ENCODE measurements at places on chromosomes 13 and 19.
A peak's percentile ranks its signal among the peaks of the same experiment; 100 is the strongest.

- no peak for DNase-seq
Measured at GRCh38 chr13:45823583-45823982, 28.0 kb downstream of the SIAH3 start.

- no peak for DNase-seq
Measured at GRCh38 chr13:78845656-78846365, 186.9 kb upstream of the OBI1 start.

GRCh38 chr13:79406597-79406908, 498 bp upstream of the RBM26 start:
- DNase-seq: no peak

DNA sequence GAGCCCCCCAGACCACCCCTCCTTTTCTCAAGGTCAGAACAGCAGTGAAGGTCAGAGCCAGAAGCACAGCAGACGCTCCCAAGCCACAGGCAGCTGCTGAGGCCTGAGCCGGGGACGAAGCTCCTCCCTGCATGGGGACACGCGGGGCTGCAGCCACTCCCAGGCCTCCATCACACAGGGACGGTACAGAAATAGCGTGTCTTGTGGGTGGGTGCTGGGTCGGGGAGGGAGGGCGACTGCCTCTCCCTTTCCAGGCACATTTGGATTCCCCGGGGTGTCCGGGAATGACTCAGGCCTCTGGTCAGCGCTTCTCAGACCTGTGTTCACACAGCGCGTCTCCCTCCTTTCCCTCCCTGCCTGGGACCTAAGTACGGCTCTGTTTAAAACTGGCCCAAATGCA, 33.2 kb downstream of the RASA3 start:
- DNase-seq: no peak

DNA sequence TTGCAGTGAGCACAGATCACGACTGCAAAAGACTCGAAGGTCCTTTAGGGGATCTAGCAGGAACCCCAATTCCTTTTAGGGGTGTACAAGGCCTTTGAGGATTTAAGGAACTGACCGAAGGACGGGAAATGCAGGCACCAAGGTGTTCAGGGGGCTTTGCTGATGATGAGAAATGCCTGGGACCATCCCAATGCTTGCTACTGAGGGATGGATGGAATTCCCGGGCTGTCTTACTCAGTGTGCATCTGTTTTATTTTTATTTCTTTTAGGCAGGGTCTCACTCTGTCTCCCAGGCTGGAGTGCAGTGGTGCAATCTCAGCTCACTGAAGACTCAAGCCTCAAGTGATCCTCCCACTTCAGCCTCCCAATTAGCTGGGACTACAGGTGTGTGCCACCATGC, 11.3 kb downstream of the PRR22 start:
- DNase-seq: no peak

- no peak for DNase-seq
Measured at GRCh38 chr19:49770529-49770928, 3.7 kb downstream of the AP2A1 start.

- no peak for DNase-seq
Measured at GRCh38 chr19:55667006-55667381, 8.0 kb upstream of the EPN1 start.

GRCh38 chr19:38917921-38918491, 6.0 kb upstream of the CCER2 start:
- no peak for DNase-seq

DNA sequence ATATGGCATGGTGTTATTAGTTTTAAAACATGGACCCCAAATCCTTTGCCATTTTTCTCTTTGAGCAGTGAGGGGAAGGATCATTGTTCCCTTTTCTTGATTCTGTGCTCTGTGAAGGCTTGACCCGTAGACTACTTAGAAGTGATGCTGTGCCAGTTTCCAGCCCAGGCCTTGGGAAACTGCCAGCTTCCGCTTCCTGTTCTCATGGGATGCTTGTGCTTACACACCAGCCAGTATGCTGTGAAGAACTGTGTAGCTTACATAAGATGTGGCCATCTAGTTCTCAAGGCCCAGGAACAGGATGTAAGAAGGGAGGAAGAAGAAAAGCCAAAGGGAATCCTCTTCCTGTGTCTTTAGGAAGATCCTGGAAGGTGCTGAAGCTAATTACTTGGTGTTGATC, 180.9 kb downstream of the PCCA start:
- peak; percentile 12 for DNase-seq

GRCh38 chr13:46168341-46168740, 13.6 kb downstream of the LCP1 start:
- no peak for DNase-seq

DNA sequence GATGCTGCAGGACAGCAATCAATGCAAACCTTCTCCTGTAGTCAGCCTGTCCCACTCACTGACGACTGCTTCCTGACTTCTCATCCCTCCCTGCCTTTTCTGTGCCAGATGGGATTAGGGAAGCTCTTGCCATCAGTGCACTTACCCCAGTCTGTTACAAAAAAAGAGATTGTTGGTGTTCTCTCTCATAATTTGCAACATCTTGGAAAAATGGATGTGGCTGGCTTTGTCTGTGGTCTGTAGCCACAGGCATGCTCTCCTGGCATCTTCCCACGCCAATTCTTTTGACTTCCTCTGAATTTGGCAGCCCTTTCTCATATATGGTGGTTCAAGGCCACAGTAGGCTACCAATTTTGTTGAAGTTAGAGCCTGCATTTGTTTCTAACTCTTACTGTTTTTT, 11.6 kb upstream of the HTR2A start:
- no peak for DNase-seq

DNA sequence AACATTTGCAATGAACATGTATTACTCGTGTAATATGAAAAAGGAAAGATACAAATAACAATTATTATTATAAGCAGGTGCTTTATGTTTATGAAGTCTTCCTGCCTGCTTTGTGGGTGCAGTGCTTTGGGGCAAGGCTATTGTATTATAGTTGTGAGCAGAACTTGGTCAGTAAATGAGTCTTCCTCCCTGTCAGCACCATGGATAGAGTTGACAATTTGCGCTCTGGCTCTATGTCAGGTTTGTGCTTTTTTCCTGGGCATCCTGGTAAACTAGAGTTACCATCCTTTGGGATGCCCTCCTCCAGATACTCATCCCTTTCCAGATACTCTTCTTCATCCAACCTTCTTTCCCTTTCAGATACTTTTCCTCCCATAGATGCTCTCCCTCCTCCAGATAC, 19.6 kb downstream of the ERICH6B start:
- no peak for DNase-seq

DNA sequence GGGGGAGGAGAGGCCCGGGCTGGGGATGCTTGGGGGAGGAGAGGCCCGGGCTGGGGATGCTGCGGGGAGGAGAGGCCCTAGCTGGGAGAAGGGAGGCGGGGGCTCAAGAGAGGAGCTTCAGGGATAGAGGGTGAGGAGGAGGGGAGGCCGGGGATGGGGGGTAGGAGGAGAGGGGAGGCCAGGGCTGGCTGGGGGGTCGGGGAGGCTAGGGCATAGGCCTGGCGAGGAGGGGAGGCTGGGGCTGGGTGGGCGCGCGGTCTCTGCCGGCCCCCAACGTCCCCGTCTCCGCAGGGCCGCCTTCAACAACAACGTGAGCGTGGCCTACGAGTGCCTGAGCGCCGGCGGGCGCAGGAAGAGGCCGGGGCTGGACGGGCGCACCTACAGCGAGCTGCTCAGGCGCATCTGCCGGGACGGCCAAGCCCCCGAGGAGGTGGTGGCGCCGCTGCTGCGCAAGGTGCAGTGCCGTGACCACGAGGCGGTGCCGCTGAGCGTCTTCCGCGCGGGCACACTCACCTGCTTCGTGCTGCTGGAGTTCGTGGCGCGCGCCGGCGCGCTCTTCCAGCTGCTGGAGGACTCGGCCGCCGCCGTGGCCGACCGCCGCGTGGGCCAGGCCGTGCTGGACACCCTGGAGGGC, 11.4 kb downstream of the TPGS1 start:
- DNase-seq: no peak

GRCh38 chr13:100235311-100235901, 146.5 kb downstream of the PCCA start:
- no peak for DNase-seq

DNA sequence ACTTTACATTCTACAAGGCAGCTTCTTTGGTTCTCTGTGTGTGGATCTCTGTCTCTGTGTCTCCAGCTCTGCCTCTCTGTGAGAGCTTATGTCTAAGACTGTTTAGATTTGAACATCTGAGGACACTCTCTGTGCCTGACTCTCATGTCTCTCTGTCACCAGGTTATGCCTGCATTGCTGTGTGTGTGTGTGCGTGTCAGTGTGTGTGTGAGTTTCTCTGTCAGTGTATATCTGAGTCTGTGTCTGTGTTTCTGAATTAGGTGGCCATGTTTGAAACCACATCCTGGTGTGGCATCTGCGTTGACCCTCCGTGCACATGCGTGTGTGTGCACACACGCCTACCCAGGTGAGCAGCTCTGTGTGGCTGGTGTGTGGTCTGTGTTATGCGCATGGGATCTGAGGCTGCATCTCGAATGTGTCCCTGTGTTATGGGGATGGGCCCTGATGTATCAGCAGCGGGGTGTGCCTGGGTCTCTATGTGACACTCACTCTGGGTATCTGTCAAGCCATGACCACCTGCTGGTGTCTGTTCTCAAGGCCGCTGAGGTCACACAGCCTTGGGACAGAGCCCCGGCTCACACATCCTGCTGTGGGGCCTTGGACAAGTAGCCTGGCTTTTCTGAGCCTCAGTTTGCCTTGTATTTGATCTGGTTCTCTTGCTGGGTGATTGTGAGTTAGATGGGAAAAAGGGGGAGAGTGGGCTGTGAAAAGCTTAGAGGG, 6.7 kb downstream of the ATP1A3 start:
- DNase-seq: no peak

DNA sequence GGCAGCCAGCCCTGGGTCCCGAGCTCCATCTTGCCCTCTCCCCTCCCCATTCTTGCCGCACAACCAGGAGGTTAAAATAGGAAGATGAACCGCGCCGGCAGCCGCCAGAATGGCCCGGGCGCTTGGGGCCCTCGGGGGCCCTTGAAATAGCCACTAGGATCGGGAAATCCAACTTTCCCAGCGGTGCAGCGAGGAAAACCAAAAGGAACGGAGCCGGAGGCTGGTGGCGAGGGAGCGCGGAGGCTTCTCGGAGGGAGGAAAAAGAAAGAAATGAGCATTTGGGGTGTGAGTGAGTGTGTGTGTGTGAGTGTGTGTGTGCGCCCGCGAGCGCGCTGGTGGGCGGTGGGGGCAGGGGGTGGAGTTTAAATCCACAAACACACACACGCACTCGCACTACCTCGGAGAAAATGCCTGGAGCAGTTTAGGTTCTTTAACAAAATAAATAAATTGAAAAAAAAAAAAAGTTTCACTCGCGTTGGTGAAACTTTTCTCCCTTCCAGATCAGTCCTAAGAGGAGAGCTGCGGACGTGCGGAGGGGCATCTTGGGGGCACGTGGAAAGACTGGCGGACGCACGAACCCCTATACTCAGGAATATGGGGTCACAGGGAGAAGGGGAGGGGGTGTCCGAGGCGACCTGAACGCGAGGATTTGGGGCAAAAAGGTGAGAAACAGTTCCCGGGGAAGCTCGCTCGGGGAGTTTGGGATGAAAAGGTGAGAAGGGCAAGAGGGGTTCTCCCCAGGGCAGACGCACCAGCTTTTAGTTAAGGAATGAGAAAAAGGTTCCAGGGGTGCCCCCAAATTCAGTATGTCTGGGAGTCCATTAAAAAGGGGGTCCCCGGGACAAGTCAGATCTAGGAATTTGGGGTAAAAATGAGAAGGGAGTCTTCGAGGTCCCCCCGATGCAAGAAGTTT, 1.3 kb downstream of the RFX2 start:
- DNase-seq: peak; percentile 9

DNA sequence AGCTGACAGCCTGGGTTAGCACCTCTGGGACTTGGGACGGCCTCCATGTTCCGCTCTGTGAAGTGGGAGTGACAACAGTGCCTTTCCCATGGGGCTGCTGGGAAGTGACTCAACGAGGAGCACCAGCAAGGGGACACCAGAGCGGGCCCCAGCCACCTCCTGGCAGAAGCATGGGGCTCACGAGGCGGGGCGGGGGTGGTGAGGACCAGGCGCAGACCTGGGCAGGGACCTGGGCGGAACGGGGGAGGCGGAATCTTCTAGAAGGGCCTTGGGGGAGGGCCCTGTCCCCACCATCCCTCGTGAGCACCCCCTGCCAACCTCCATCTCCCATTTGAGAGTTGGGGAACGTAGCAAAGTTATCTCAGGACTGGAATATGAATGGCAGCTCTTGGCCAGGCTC, 37.9 kb downstream of the KDM4B start:
- DNase-seq: no peak

DNA sequence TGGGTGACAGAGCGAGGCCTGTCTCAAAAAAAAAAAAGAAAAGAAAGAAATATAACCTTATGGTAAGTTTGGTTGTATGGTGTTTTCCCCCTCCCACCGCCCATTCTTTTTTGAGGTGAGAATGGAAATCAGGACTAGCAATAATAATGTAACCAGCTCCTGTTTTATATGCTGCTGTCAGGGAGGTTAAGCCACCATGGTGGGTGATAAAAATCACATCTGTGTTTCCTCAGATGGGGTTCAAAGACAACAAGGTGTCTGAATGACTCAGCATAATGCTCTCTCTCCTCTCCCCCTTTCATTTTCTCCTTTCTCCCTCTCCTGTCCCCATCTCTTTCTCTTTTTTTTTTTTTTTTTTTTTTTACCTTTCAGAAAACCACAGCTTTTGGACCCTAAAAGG, 28.3 kb upstream of the GARRE1 start:
- no peak for DNase-seq

DNA sequence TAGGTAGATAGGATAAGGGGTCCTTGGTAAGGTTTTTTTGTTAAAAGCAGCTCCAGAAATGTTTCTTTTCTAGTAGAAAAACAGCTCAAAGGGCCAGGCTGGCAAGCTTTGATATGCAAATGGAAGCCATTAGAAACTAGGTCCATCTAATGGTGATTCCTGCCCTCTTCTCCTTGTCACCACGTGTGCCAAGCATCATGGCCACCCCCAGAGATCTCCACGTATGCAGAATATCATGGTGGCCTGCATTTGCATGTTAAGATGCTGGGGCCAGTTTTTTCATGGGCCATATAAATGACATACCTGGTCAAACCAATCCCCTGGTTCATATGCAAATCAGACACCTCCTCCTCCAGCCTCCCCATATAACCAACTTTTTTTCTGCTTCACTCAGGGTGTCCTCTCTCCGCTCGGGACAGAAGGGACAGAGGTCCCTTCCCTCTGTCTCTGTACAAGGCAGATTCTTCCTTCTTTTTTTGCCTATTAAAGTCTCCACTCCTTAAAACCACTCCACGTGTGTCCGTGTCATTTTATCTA, 1335.9 kb downstream of the UQCRFS1 start:
- no peak for DNase-seq

DNA sequence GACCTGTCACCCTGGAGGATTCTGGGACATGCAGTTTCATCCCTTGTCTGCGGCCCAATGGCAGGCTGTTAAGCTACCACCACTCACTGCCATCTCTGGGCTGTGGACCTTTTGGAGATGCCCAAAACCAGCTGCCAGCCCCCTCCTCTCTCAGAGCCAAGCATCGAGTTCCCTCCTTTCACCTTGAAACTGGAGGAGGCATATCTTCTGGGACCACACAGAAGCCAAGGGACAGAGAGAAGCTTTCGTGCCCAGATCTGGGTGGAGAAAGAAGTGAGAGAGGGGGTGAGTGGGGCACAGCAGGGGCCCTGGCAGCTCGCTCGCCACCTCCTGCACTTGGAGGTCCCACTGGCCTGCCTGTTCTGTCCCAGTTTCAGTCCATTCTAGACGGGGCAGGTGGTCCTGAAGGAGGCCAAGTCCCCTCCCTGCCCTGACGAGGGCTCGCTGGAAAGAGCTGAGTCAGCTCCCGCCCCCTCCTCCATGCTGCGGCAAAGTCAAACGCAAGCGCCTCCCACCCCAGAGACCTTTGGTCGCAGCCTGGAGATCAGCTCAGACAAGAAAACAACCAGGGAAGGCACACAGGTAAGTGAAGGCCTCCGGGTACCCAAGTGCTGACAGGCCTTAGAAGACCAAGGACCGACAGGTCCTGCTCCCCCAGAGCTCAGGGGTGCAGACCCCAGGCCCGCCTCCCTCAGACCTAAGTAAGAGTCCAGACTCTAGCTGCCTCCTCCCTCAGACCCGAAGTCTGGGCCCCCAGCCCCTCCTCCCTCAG, 3.8 kb downstream of the BCAT2 start:
- DNase-seq: no peak
